ENCODE measurements at places on chromosomes 13 and 19. TPM values are rescaled to one million over a fixed set of nuclear protein-coding genes. Genes with fewer than 3 reads are reported as not detected.
A peak's percentile ranks its signal among the peaks of the same experiment; 100 is the strongest.

Gene NXNL1
- not detected for total RNA-seq

Gene LRRC4B
- 42.5 TPM for total RNA-seq

- no peak for DNase-seq
Measured at GRCh38 chr19:12802267-12803106, 618 bp downstream of the THSD8 start.

GRCh38 chr13:109121826-109122225 is 492.4 kb downstream of the MYO16 start:
- no peak for DNase-seq

- DNase-seq: no peak
Measured at GRCh38 chr19:30453743-30454142, 81.6 kb downstream of the ZNF536 start.

GRCh38 chr19:3692141-3693024 is 7.9 kb downstream of the PIP5K1C start:
- DNase-seq: peak; percentile 52
